ENCODE measurements at places on chromosomes 2 and 18. TPM values are rescaled to one million over a fixed set of nuclear protein-coding genes. Genes with fewer than 3 reads are reported as not detected.

ILKAP gene
- 31.9 TPM for polyA plus RNA-seq

PLEKHH2 gene
- polyA plus RNA-seq = 6.9 TPM

KRCC1 gene
- not detected for polyA plus RNA-seq

TBR1 gene
- polyA plus RNA-seq = not detected

ITPRIPL1 gene
- polyA plus RNA-seq = 4.1 TPM

MZT2B gene
- polyA plus RNA-seq = not detected

FBLN7 gene
- polyA plus RNA-seq = 7.6 TPM

PSMA8 gene
- not detected for polyA plus RNA-seq

NOL4 gene
- polyA plus RNA-seq = 0.24 TPM

MC2R gene
- 0.34 TPM for polyA plus RNA-seq

DLX2 gene
- polyA plus RNA-seq = not detected

NDC80 gene
- 9.5 TPM for polyA plus RNA-seq

ANKRD30BL gene
- not detected for polyA plus RNA-seq

DNAJC27 gene
- 9.5 TPM for polyA plus RNA-seq

ACTG2 gene
- polyA plus RNA-seq = 7.8 TPM

DSG1 gene
- 33.8 TPM for polyA plus RNA-seq

SIX3 gene
- not detected for polyA plus RNA-seq

SLC9A2 gene
- 2.6 TPM for polyA plus RNA-seq

MDH1B gene
- 0.37 TPM for polyA plus RNA-seq

SH2D6 gene
- 0.21 TPM for polyA plus RNA-seq

TUBB8B gene
- not detected for polyA plus RNA-seq

HOXD13 gene
- polyA plus RNA-seq = 2.5 TPM

HRH4 gene
- polyA plus RNA-seq = not detected

REG1A gene
- not detected for polyA plus RNA-seq

DRC1 gene
- 0.11 TPM for polyA plus RNA-seq

PAIP2B gene
- polyA plus RNA-seq = 7.0 TPM

DES gene
- 3,042 TPM for polyA plus RNA-seq

PRKAG3 gene
- polyA plus RNA-seq = 14.4 TPM

EHD3 gene
- polyA plus RNA-seq = not detected

Data from muscle of arm (tissue), 14 donors.